Mesangial cell (primary cell): ENCODE measurements at places on chromosomes 6 and 20. TPM values are rescaled to one million over a fixed set of nuclear protein-coding genes. Genes with fewer than 3 reads are reported as not detected.

The DDAH2 gene
- total RNA-seq = 38.1 and 92.2 TPM in 2 replicates

The VWA7 gene
- 0.81 and 9.8 TPM in 2 replicates for total RNA-seq

The FGD2 gene
- total RNA-seq = not detected in 2 replicates

The SAMD5 gene
- 0.49 and 1.5 TPM in 2 replicates for total RNA-seq

The ZNF165 gene
- 0.89 and 1.1 TPM in 2 replicates for total RNA-seq

The TFAP2D gene
- total RNA-seq = not detected in 2 replicates
